SJSA1 (cell line): ENCODE measurements at places on chromosomes 2 and 18.
A peak's percentile ranks its signal among the peaks of the same experiment; 100 is the strongest.

DNA sequence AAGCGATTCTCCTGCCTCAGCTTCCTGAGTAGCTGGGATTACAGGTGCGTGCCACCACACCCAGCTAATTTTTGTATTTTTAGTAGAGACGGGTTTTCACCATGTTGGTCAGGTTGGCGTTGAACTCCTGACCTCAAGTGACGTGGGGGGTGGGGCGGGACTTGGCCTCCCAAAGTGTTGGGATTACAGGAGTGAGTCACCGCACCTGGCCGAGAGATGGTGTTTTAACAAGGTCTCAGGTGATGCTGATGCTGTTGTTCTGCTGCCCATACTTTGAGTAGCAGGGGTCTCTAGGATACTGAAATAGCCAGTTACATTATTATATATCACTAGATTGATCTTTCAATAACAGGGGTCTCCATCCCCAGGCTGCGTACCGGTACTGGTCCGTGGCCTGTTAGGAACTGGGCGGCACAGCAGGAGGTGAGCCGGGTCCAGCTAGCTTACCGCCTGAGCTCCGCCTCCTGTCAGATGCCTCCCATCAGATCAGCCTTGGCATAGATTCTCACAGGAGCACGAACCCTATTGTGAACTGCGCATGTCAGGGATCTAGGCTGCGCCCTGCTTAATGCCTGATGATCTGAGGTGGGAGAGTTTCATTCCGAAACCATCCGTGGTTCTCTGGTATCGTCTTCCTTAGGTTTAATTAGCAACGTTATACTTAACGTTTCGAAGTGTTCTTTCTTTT, 48.3 kb upstream of the SLC38A11 start:
- peaks cover 4% of the 10 kb centered on the region; the same call in 1 of the 2 replicates for H3K27me3 ChIP-seq
- DNase-seq = no peak
- no peaks in the 10 kb centered on the region for H3K4me1 ChIP-seq
- H3K4me3 ChIP-seq = no peak overlapping the region
- no peak overlapping the region for H3K27ac ChIP-seq
- no peaks in the 10 kb centered on the region for H3K36me3 ChIP-seq

GRCh38 chr2:86010083-86010482, 95.6 kb downstream of the POLR1A start:
- H3K36me3 ChIP-seq = no peaks in the 10 kb centered on the region
- H3K4me3 ChIP-seq = no peak overlapping the region
- H3K27ac ChIP-seq = no peak overlapping the region
- no peaks in the 10 kb centered on the region for H3K27me3 ChIP-seq

- no peaks in the 10 kb centered on the region for H3K36me3 ChIP-seq
- no peaks in the 10 kb centered on the region for H3K27me3 ChIP-seq
- H3K27ac ChIP-seq = peak overlapping the region; percentile 84; the same call in 1 of the 2 replicates
- no peak for DNase-seq
- no peak overlapping the region for H3K4me3 ChIP-seq
- peaks cover 34% of the 10 kb centered on the region for H3K4me1 ChIP-seq
These were observed 120.2 kb upstream of the CTDP1 start for GRCh38 chr18:79559436-79559835.

DNA sequence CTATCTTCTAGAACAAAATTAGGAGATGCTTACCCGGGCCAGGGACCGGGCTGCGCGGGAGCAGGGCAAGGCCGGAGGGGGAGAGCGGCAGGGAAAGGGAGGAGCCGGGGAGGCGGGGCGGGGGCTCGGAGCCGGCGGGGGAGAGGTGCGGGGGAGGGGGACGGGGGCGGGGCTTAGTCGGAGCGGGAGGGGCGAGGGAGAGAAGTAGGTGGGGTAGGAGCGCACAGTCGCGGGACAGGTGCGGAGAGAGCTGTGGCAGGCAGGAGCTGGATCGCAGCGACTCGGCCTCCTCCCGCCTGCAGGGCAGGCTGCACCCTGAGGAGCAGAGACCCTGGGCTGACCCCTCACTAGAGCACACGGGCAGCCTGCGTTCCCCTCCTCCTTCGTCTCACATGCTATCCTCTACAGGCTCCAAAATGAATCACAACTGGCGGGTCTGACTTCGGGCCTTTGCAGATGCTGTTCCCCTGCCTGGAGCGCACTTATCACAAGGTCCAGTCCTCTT, 290.3 kb downstream of the CELF4 start:
- H3K27me3 ChIP-seq = no peaks in the 10 kb centered on the region
- H3K36me3 ChIP-seq = no peaks in the 10 kb centered on the region
- DNase-seq = no peak
- no peaks in the 10 kb centered on the region for H3K4me1 ChIP-seq
- H3K27ac ChIP-seq = no peak overlapping the region
- no peak overlapping the region for H3K4me3 ChIP-seq

DNA sequence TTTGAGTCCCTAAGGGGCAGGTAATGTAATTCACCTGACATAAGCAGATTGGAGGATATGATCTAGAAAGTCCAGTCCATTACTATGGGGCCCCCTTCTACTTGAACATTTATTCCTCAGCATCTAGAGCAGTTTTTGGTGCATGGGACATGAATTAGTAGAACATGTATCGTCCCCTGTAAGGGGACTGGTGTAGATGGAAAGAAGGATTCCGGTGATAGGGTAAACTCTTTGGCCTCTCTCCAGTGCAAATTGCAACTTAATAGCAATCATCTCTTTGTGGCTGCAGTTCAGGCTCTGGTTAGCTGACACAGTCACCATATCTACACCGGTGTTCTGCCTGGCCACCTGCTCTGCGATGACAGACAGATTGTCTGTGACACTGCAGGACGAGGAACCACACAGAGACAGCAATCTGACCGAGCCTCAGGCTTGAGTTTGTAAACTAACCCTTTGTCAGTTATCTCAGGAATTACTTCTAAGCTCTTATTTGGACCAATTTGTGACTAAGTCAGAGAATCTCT, 6.4 kb upstream of the SLC8A1 start:
- no peak overlapping the region for H3K4me3 ChIP-seq
- no peaks in the 10 kb centered on the region for H3K36me3 ChIP-seq
- peaks cover 6% of the 10 kb centered on the region for H3K4me1 ChIP-seq
- no peaks in the 10 kb centered on the region for H3K27me3 ChIP-seq
- DNase-seq = no peak

DNA sequence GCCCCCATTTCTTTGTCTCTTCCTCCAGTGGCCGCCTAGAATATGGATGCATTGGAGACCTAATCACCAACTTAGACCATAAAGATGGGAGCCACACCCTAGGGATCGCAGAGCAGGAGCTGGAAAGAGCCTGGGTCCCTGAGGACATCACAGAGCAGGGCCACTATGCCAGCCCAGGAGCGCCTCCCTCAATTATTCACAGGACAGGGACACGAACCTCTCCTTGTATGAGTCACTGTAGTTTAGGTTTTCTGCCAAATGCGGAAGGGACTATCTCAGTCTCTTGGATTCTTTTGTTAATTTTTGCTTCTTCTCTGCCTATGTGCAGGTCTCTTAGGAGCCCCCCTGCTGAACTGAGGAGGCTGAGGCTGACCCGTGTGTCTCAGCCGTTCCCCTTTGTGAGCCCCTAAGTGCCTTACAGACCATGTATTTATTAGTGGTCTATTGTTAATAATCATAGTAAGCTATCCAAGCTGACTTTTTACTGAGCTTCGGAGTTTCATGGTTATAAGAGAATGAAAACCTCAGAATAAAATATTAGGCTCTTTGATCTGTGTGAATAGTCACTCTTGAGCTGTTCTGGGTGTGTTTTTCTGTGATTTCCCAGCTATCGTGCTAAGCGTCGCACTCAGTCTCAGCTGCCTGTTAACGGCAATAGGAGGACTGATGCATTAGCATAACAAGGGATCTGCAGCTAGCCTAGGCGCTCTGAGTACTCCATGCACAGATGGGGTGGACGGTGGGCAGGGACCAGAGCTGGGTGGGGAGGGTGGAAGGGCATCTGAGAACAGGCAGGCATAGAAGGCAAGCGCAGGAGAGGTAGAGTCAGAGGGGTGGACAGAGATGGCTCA, 12.7 kb upstream of the PTPN4 start:
- H3K27ac ChIP-seq = no peak overlapping the region
- H3K4me1 ChIP-seq = peaks cover 10% of the 10 kb centered on the region
- H3K36me3 ChIP-seq = no peaks in the 10 kb centered on the region
- H3K27me3 ChIP-seq = no peaks in the 10 kb centered on the region; the same call in 1 of the 2 replicates
- DNase-seq = no peak
